ENCODE measurements at places on chromosomes 1 and 21.

DNA sequence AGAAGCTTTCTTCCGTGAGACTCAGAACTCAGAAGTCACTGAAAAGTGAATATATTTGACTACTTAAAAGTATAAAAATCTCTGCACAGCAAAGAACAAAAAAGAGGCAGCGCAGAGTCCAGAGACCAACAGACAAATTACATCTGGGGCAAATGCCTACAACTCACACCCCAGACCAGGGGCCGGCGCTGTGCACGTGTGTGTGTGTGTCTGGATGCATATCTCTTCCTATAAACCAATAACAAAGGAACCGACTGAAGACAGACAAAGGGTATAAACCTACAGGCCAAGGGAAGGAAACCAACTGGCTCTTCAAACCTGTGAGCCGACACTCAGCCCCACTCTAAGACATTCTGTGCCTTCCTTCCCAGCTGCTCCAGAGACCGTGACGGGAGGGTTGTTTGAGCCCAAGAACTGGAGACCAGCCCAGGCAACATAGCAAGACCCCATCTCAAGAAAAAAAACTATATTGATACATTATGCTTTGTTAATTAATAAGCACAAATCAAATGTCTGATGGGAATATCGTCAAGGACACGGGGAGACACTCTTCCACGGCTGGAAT is 18.8 kb downstream of the WNT9A start:
- DNase-seq: no peak

GRCh38 chr1:186143481-186143880 is 231.6 kb downstream of the TPR start:
- DNase-seq: no peak

DNA sequence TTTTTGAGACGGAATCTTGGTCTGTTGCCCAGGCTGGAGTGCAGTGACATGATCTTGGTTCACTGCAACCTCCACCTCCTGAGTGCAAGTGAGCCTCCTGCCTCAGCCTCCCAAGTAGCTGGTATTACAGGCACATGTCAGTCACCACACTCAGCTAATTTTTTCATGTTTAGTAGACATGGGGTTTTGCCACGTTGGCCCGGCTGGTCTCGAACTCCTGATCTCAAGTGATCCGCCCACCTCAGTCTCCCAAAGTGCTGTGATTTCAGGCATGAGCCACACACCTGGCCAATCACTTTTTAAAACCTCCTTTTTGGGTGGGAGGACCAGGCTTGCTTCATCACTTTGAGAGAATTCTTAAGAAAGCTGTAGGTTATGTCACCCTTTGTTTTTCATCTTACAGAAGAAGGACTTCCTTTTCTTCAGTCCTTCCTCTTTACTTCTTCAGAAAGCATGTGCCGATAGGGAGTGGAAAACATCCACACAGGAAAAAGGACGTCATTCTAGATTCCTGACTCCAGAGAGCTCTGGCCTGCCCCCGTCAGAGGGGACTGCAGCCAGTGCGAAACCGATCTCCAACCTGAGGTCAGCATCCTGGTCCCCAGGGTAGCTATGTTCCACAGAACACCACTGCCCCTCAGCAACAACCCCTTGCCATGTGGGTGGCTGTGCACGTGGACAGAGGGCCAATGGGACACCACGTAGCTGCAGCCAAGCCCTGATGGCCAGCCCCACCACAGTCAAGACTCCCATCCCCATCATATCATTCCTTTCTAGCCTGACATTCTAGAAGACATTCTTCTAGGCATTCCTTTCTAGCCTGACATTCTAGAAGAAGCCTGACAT is 21.9 kb downstream of the NCF2 start:
- DNase-seq: no peak

- no peak for DNase-seq
Measured at GRCh38 chr1:168921629-168922028, 184.9 kb upstream of the ATP1B1 start.

DNA sequence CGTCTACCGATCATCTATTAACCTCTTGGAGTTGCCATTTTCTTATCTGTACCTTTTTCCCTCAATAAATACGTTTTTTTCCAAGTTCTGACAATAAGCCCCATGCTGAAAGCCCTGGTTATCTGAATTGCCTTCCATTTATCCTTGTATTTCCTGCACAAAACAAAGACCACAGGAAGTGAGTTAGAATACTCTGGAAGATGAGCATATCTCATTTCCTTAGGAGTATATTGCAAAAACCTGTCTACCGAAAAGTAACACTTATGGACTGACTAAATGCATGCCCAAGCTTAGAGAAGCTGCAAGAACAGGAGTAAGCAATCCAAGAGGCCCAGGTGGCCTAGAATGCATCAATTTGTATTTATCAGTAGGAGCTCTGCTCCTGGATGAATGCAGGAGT is 39.9 kb downstream of the DIRAS3 start:
- no peak for DNase-seq

- DNase-seq: no peak
Measured at GRCh38 chr1:68204977-68205630, 27.2 kb downstream of the WLS start.

- no peak for DNase-seq
Measured at GRCh38 chr1:161168906-161169305, 2.7 kb downstream of the PPOX start.

- DNase-seq: no peak
Measured at GRCh38 chr1:167763525-167764220, 41.9 kb downstream of the MPZL1 start.

GRCh38 chr1:21821385-21822019 is 9.4 kb downstream of the LDLRAD2 start:
- DNase-seq: no peak

GRCh38 chr1:76687307-76688175 is 179.7 kb upstream of the ST6GALNAC5 start:
- DNase-seq: no peak

DNA sequence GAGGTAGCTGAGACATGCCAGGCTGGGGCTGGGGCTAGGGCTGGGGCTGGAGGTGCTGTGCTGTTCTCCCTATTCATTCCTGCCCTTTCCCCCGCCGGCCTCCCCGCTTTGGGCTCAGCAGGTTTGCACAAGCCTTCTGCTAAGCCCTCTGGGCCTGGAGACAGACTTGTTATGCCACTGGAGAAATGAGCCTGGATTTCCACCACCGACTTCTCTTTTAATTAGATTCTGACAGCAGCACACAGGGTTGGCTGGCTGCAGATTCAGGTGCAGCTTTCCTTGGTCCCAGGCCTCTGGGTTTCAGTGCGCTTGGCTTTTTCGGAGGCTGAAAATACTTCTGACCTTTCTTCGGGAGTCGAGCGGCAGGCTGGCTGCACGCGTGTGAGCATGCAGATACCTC is 71.5 kb upstream of the ACTL8 start:
- DNase-seq: no peak

- no peak for DNase-seq
Measured at GRCh38 chr1:27301582-27302199, 20.3 kb upstream of the TMEM222 start.

- no peak for DNase-seq
Measured at GRCh38 chr1:12539320-12539704, 78.7 kb downstream of the DHRS3 start.

GRCh38 chr1:17403081-17403480 is 31.1 kb downstream of the PADI6 start:
- DNase-seq: no peak

DNA sequence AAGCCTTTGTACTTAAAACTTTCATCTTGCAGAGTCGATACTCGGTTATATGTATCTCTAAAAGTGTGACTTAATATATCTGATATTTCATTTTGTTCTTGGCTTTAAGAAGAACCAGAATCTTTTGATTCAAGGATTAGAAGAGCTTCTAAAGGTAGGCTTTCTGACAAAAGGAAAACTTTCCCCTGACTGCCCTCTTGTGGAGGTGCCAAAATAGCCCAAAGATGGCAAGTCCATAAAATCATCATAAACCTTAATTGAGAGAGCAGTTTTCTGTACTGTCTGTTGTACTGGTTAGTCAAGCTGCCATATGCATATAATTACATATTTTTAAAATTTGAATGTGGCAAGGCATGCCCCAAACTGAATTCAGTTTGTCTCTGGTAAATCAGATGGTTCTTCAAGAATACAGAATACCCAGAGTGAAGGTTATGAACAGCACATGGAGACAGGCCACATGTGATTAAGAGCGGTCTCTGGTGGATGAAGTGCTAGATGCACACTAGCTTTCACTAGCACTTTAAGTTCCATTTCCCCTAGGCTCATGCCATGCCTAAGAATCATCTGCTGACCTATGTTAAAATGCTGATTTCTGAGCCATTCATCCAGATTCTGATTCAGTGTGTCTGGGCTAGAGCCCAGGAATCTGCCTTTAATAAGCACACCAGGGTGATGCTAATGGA is 27.7 kb upstream of the ELAVL4 start:
- no peak for DNase-seq

- no peak for DNase-seq
Measured at GRCh38 chr1:194069168-194069830, 882.9 kb upstream of the B3GALT2 start.

DNA sequence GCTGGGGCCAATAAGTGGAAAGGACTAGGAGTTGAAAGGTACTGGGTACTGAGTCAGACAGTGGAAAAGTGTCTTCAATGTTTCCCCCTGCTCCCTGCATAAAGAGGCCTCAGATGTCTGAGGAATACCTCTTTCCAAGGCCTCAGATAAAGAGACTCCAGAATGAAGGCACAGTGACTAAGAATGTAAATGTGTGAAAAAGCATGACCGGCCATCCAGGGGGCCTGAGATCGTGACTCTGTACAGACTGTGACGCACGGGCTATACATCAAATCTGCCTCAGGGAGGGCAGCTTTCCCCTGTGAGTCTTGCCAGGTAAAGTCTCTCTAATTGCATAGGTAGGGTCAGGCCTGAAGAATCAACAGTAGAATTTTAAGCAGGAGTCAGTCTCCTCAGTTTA is 1690.5 kb downstream of the KCNT2 start:
- DNase-seq: no peak

Measured in skeletal muscle cell (primary cell).